Cortex of kidney (tissue), 1 donor: ENCODE measurements at places on chromosomes 1 and 21.

DNA sequence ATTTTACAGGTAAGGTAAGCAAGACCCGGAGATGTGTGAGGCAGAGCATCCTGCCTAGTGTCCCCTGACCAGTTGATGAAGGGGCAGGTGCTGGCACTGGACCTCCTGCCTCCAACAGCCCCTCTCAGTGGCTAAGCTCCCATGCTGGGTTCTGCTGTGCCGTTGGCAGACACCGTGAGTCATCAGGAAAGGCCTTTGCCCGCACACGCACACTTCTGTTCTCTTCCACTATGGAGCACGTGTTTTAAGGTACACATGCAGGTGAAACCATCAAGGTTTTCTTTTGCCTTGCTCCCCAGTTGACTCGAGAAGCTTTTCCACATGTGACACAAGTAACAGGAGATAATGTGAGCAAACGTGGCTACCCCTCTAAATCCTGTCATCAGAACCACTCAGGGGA, 207.9 kb downstream of the RRAGC start:
- DNase-seq: no peak

DNA sequence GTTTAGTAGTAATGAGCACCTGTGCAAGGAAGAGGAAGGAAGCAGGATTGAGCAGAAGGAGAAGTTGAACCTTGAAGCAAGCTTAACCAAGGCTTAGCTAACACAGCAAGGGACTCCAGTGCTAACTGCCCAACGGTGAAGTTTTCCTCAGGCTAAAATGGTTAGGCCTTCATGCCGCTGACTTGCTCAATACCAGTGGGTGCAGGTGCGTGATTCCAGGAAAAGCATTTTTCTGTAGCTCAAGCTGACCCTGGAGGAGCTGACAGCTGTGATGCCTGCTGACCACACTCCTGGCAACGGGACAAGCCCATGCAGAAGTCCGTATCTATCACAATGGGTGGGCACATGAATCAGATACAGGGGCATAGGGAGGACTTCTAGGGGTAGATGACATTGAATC, 76.5 kb upstream of the FGGY start:
- no peak for DNase-seq

- no peak for DNase-seq
Observed at GRCh38 chr1:57089855-57090254, 124.0 kb upstream of the C8B start.

GRCh38 chr1:37901191-37901892, 42.0 kb upstream of the MTF1 start:
- DNase-seq: no peak

GRCh38 chr1:2499986-2500596, 24.0 kb downstream of the PLCH2 start:
- no peak for DNase-seq

DNA sequence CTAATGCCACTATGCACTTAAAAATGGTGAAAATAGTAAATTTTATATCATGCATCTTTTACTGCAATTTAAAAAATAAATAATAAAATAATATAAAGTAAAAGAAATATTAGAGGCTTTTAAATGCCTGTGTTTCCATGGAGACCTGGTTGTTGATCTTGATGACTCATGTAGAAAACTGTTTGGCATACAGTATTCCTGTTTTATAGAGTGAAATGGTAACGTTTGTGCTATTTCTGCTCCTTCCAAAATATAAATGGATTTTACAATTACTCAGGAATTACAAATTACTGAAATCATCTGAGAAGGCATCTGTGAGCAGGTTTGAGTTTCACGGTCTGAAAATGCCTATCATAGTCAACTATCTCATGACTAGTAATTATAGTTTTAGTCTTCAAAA, 98.4 kb upstream of the USP25 start:
- no peak for DNase-seq

GRCh38 chr1:1554926-1555915, 14.8 kb upstream of the TMEM240 start:
- no peak for DNase-seq
